AG08395 (cell line): ENCODE measurements at places on chromosomes 16 and 17.

DNA sequence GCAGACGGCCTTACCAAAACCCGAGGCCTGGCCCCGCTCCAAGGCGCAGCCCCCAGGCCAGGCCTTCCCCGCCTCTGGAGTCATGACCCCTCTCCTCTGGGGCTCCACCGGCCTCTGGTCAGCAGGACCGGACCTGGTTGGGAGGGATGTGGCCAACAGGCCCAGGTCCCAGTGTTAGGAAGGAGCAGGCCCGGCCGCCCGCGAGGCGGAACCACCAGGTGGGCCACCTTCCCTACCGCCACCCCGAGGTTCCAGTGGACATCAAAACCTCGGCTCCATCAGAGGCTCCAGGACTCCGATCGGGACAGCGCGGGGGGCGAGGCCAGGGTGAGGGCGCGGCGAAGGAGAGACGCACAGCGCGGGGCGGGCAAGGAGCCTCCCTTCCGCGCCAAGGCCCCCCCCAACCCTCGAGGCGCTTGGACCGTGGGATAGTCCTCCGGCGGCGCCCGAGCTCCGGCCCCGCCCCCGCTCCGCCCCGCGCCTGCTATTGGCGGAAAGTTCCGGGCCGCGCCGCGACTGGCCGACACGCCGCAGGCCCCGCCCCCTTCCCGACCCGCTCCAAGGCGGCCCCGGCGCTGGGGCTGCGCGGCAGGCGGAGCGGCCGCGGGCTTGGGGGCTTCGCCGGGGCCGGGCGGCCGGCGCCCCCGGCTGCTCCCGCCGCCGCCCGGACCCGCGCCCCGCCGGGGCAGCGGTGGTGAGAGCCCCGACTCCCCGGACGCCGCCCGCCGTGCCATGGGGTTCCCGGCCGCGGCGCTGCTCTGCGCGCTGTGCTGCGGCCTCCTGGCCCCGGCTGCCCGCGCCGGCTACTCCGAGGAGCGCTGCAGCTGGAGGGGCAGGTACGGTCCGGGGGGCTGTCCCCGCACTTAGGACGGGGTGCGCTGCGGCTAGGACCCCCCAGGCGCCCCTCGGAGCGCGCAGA, at the start of gene METRN:
Gene METRN, plus strand, starts transcription at position 561 of the 919 bp plus-strand sequence. Its CDS starts 172 bp downstream, at position 733.
- peak; percentile 95 for DNase-seq

- DNase-seq, result no peak
These were observed 25.0 kb downstream of the PLXDC1 start for GRCh38 chr17:39126436-39126835.

- no peak for DNase-seq
These were observed 66.3 kb upstream of the GSE1 start for GRCh38 chr16:85546585-85547447.

DNA sequence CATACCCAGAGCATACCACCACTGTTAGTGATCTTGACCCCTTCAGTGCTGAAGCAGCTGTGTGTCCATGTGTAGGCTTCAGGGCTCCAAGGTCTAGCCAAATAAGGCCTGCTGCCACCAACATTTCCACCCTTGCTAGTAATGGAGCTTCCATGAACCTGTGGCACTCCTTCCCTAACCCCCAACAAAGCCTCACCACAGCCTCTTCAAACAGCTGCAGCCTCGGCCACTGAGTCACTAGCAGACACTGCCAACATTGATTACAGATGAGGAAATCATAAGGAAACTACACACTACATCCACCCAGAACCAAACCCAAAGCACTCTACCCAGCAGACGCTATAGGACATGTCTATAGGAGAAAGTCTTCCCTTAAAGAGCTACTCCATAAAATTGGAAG, 610.7 kb downstream of the KCNJ2 start:
- no peak for DNase-seq

- peak; percentile 94 for DNase-seq
These were observed 44.3 kb downstream of the SOCS3 start for GRCh38 chr17:78315355-78316114.

- no peak for DNase-seq
These were observed 13.2 kb downstream of the CDH1 start for GRCh38 chr16:68750193-68750695.

DNA sequence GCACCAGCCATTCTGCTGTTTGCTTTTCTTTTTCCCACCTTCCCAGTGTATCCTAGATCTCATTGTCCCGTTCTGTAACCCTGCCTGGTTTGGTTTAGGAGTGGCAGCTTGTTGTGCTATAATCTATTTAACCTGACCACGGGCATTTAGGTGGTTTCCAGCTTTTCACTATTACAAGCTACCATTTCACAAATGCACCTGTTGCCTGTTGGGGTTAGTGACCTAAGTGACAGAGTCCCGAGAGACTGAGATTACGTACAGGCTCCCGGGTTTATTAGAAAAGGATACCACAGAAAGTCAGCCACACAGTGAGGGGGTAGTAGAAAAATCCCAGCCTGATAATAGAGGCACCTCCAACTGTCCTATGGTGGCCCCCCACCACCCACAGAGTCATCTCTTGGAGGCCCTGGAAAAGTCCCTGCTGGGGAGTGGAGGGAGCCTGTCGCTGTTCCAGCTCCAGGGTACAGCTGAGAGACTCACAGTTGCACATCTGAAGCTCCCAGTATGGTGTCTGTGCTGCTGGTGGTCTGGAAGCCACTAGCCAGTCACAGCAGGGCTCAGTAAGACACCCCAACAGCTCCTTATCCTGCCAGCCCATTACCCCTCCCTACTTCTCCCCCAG, 21.2 kb downstream of the CLEC16A start:
- no peak for DNase-seq
